ENCODE measurements at places on chromosomes 2 and 18.

DNA sequence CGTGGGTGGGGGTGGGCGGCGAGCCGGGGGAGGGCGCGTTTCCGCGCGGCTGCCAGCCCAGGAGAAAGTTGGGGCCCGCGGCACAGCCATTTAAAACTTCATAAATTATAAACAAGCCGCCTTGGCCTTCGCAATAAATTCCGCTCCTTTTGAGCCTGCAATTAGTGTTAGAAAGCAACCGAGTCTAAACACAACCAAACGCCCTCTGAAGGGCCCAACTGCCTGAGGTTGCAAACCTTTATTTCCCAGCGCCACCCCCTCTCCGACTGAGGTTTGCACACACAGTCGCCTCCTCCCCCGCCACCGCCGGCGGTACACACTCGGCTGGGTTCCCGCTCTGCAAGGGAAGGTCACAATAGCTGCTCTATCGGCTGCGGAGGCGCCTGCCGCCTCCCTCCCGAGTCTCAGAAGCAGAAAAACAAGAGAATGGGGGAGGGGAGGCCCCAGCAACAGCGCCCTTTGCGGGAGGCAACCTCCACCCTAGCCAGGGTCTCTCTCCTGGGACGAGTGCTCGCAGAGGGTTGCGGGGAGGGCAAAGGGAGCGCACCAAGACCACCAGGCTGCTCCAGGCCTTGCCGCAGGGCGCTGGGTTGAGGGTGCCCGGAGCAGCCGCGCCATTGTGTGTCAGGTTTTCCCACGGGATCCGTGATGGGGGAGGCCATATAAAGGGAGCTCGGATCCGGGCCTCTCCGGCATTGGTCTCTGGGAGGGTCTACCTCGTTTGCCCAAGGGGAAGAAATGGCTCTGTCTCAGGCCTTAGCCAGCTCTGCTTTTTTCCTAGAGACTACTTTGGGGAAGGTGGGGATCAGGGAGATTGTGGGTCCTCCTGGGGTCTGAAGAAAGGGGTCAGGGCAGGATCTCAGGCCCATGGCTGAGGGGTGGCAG lies 13.4 kb upstream of the HOXD1 start:
- no peak for DNase-seq

DNA sequence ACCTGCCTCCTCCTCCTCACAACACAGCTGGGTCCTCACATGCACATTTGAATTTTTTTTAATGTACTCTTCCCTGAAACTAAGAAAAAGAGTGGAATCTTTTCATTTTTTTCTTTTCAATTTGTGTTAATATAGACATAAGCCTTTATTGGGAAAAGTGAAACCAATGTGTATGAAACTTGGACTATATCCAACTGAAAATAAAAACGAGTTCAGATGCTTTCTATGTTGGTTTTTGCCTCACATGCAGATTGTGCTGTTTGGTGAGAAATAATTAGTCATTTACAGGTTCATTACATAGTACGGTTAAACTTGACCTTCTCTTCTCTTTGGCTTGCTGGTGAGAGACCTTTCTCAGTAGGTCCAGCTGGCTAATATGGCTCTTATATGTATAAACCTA lies 515.2 kb upstream of the FANCL start:
- no peak for DNase-seq

- DNase-seq: no peak
Observed at GRCh38 chr2:200021449-200022114, 66.2 kb downstream of the MAIP1 start.

- no peak for DNase-seq
Observed at GRCh38 chr2:144366825-144367429, 153.0 kb downstream of the ZEB2 start.

DNA sequence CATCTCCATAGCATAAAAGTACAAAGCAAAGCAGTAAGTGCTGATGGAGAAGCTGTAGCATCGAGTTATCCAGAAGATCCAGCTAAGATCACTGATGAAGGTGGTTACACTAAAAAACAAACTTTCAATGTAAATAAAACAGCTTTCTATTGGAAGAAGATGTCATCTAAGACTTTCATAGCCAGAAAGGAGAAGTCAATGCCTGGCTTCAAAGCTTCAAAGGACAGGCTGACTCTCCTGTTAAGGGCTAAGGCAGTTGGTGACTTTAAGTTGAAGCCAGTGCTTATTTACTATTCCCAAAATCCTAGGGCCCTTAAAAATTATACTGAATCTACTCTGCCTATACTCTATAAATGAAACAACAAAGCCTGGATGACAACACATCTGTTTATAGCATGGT lies 44.0 kb downstream of the METTL8 start:
- no peak for DNase-seq

DNA sequence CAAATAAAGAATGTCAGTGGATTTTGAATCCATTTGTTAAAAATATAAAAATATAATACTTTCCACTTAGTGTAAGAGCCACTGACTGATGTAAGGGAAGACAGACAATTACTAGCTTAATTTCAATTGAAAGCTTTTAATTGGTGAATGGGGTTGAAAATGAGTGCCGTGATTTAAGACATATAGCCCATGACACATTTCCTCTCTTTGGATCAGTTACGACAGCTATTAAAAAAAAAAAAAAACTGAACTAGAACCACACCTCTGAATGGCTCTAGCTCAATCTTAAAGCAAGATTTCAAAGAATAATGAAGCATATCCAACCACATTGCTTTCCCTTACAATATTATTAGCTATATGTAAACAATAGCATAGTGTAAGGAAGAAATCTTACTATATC lies 44.0 kb downstream of the CIB4 start:
- no peak for DNase-seq

- DNase-seq: no peak
Observed at GRCh38 chr2:201781557-201782051, 871 bp upstream of the ALS2 start.

GRCh38 chr2:2294183-2294690 lies 36.8 kb downstream of the MYT1L start:
- DNase-seq: no peak

- no peak for DNase-seq
Observed at GRCh38 chr2:31247711-31248110, 13.8 kb downstream of the EHD3 start.

DNA sequence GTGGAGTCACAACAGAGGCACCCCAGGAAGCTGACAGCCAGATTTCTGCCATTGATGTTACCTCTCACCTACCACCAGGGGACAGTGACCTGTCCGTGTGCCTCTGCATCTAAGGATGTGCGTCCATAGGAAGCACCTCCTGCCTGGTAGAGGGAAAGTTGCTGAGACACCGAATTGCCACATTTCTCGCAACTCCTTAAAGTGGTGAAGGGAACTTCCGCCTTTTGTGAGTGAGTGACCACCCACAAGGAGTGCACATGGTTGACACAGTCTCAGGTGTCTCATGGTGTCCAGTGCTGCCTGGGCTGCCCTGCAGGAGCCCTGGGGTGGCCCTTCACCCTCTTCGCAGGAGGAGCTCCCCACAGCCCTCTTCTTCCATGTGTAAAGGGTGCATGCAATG lies 201.8 kb downstream of the GBX2 start:
- no peak for DNase-seq

DNA sequence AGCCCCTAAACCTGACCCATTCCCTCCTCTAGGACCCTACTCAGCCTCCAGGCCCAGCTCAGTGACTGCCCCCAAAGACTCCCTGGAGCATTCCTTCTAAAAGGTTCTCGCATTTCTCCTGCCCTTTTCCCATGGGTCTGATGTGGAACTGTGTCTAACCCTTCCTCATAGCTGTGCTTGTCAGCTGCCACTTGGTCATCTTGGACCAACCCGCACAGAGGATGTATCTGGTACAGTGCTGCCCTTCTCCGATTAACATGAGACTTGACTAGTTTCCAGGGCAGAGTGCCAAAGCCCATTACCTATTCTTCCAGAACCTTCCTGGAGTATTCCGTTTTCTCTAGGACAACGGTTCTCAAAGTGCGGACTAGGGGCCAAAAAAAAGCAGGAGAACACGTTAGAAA lies 518 bp upstream of the NFU1 start:
- DNase-seq: no peak

Measured in activated gamma-delta T cell treated with Interleukin-2 at 50 U/mL for 16 hours (primary cell).